ENCODE measurements at places on chromosomes 11 and 22. TPM values are rescaled to one million over a fixed set of nuclear protein-coding genes. Genes with fewer than 3 reads are reported as not detected.

DNA sequence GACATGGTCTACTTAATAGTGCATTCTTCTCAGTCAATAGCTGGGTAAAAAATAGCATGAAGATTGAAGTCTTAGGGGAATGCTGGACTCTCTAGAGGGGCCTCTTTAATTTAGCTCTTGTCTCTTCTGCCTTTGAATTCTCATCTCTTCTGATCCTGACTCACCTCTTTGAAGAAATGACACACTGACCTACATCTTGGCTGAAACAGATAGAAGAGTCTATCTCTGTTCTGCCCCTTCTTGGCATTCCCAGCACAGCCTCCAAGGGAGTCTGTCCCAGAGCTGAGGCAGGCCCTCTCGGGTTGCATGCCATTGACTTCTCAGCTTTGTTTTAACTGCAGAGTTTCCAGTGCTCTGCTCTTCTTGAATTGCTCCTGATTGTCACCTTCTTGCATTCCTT is 55.7 kb downstream of the PTPRJ start:
- DNase-seq = no peak

- no peak for DNase-seq
These were observed 93.5 kb downstream of the COMMD9 start for GRCh38 chr11:36195496-36196354.

- no peak for DNase-seq
These were observed 16.1 kb downstream of the TP53AIP1 start for GRCh38 chr11:128926437-128927107.

- DNase-seq = no peak
These were observed 489.5 kb downstream of the DLG2 start for GRCh38 chr11:85137597-85137996.

- DNase-seq = no peak
These were observed 8.0 kb downstream of the AHNAK start for GRCh38 chr11:62538470-62539237.

DNA sequence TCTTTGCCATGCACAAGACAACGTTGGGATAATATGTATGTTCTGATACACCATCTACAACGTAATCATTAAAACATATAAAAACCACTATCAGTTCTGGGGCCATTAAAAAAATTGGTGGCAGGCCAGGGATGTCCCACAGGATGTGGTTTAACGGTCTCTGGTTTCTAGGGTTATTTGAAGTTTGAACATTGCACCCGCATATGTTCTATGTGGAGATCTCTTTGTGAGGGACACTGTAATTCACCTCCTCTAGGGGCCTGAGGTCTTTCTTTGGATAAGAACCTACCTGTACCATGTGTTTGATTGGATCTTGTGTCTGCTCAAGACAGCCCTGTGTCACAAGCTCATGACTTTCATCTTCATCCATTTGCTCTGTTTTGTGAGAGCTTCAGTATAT is 73.2 kb downstream of the GGTLC2 start:
- no peak for DNase-seq

GRCh38 chr11:111909378-111909777 is 2.2 kb downstream of the CRYAB start:
- no peak for DNase-seq

- peak; percentile 79 for DNase-seq
These were observed 153.4 kb downstream of the CCDC34 start for GRCh38 chr11:27209562-27210005.

GRCh38 chr11:7019500-7020182 is 505 bp downstream of the ZNF214 start:
- peak; percentile 73 for DNase-seq

- peak; percentile 94 for DNase-seq
These were observed at the start of gene PGGHG for GRCh38 chr11:288478-289397. TSS of gene PGGHG (plus strand) at chr11:289126. CDS start at chr11:289817, 691 bp downstream.

- DNase-seq = no peak
These were observed 76.3 kb downstream of the MICAL2 start for GRCh38 chr11:12186701-12187100.

DNA sequence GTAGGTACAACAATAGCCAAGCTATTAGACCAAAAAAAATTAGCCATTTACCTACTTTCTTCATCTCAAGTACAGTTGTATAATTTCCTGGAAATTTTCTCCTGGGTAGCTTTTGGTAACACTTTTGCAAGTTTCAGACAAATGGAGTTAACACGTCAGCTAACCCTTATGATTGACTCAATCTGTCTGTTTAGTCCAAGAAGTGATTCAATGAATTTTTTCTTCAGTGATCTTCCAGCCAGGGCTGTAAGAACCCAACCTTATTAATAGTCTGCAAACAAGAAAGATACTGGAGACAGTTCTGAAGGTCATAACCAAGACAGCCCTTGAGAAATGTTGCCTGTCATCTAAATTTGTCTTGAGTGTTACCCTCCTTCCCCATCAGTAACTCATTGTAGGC is 30.1 kb upstream of the FIBIN start:
- no peak for DNase-seq

DNA sequence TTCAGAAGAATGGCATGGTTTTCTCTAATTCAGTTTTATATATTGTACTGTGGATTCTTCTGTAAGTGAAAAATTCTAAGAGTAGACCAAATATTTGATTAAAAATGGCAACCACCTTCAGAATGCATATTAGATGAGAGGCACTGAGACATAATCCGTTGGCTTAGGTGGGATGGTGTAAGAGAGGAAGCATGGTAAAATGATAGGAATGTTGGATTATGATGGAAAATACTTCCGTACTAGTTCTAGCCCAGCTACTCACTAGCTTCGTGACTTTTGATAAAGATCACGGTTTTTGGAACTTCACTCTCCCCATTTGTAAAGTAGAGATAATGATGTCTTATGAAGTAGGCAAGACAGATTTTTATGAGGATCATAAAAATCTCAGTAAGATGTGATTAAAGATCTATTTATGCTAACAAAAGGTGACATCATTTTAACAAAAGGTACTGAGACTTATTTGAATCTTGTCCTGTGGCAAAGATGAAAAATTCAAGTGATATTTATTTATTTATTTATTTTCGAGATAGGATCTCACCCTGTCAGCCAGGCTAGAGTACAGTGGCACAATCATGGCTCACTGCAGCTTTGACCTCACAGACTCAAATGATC is 37.5 kb downstream of the UVRAG start:
- DNase-seq = no peak

The PACS1 gene
- 48.3 TPM for total RNA-seq

The TBX10 gene
- total RNA-seq = not detected

The SCGB1A1 gene
- not detected for total RNA-seq

The MOB2 gene
- 42.3 TPM for total RNA-seq

The PHLDB1 gene
- 136 TPM for total RNA-seq

The FAM180B gene
- 0.32 TPM for total RNA-seq

The NAP1L4 gene
- total RNA-seq = 147 TPM

The OR52H1 gene
- not detected for total RNA-seq

The TYR gene
- not detected for total RNA-seq
